ENCODE measurements at places on chromosomes 16 and 17.

- DNase-seq = peak; percentile 98
Measured at GRCh38 chr16:29943846-29944799, 17.8 kb upstream of the TMEM219 start.

- DNase-seq = no peak
Measured at GRCh38 chr16:50247906-50248608, 18.3 kb upstream of the ADCY7 start.

DNA sequence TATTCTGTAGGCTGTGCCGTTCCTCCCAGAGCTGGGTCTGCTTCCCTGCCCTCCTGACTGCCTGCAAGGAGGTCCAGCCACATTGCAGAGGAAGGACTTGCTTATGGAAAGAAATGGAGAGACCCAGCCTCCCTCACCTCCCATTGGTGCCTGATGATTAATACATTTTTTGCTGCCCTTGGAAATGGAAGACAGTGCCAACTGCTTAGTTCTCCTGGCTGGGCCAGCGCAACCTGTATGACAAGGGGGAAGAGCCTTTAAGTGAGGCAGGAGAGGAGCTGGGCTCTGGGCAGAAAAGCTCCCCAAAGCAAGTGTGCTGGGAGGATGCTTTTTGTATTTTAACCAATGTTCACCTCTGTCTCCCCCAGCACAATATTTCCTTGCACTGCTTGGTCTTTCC is 238.5 kb downstream of the SOX9 start:
- no peak for DNase-seq

- DNase-seq = no peak
Measured at GRCh38 chr16:80997139-80997798, 9.4 kb downstream of the CMC2 start.

GRCh38 chr17:57706761-57707160 is 38.3 kb downstream of the CCDC182 start:
- DNase-seq = no peak

Data from HCT116 (cell line).